ENCODE measurements at places on chromosomes 11 and 22. TPM values are rescaled to one million over a fixed set of nuclear protein-coding genes. Genes with fewer than 3 reads are reported as not detected.

Gene MRGPRE
- not detected for polyA plus RNA-seq

DNA sequence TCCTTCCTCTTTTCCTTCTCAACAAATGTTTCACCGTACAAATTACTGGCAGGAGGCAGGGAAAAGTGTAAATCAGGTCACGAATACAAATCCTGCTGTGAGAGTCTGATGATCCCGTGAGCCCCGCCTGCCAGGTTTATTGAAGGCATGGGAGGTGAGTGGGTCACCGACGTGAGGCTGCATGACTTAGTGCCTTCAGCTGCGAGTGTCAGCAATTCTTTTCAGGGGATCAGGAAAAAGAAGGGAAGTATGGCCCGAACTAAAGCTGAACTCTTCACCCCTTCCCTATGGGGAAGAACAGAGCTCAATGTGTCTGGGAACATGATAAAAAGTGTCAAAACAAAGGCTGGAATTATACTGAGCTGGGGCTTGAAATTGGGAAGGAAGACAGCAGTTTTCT is 166.2 kb downstream of the OPCML start:
- no peaks in the 10 kb centered on the region for H3K27me3 ChIP-seq
- no peaks in the 10 kb centered on the region for H3K4me1 ChIP-seq

- no peak overlapping the region for H3K27ac ChIP-seq
- H3K27me3 ChIP-seq = no peaks in the 10 kb centered on the region
- no peak overlapping the region for H3K4me3 ChIP-seq
- H3K4me1 ChIP-seq = peaks cover 5% of the 10 kb centered on the region
- no peak for DNase-seq
- H3K36me3 ChIP-seq = peaks cover 43% of the 10 kb centered on the region
These were observed 2.1 kb downstream of the FADD start for GRCh38 chr11:70205049-70205725.

DNA sequence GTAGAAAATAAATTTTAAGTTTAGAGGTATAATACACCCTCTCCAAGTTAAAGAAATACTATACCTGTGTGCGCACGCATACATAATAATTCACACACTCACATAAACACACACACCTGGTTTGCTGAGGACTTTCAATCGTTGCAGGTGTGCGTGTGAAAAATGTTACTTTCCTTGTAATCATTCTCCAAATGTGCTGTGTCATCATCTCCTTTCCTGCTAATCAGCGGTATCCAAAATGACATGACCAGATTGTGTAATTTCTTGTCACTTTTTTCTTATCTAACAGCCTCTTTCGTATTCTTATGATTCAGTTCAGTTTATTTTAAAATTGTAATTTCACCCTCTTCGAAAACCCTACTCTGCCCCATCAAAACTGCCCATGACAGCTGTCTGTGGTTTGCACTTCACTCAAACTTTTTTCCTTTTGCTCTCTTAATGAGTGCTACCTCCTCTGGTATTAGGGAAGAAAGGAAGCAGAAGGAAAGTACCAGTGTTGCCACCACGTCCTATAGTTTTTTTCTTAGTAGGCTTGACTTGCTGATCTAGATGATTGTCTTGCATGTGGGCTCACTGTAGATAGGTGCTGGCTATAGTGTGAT is 651.2 kb downstream of the CNTN5 start:
- no peak for DNase-seq
- H3K27ac ChIP-seq = no peak overlapping the region
- no peaks in the 10 kb centered on the region for H3K36me3 ChIP-seq
- no peaks in the 10 kb centered on the region for H3K4me1 ChIP-seq

Gene RAG2
- polyA plus RNA-seq = not detected

Gene GRAMD1B
- polyA plus RNA-seq = 75.6 TPM

DNA sequence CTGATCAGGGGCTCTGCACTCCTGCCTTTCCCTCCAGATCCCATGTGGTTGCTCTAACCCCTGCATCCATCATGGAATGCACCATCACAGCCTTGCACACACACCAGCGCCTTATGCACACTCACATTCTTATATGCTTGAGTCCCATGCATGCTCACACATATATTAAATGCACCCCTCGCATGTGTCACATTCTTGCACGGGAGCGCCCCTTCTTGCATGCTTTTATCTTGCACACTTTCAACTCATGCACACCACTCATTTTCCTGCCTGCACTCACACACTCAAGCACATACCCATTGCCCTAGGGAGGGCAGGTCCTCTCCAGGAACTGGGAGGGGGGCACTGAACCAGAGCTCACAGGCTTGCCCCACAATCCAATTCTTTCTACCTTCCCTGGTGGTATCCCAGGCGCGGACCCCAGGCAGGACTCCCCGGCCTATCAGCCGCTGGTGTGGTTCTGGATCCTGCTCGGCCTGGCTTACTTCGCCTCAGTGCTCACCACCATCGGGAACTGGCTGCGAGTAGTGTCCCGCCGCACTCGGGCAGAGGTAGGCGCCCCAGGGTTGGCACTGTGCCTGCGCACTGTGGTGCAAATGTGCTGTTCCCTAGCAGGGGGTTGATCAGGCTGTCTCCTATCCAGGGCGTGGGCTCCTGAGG is 2.3 kb upstream of the CATSPERZ start:
- DNase-seq = no peak
- peaks cover 4% of the 10 kb centered on the region for H3K4me1 ChIP-seq
- H3K4me3 ChIP-seq = no peak overlapping the region
- no peak overlapping the region for H3K27ac ChIP-seq
- peaks cover 39% of the 10 kb centered on the region for H3K27me3 ChIP-seq

- DNase-seq = no peak
- H3K27ac ChIP-seq = no peak overlapping the region
- no peaks in the 10 kb centered on the region for H3K36me3 ChIP-seq
- H3K4me3 ChIP-seq = no peak overlapping the region
- no peaks in the 10 kb centered on the region for H3K4me1 ChIP-seq
These were observed 43.2 kb downstream of the IGLL5 start for GRCh38 chr22:22930571-22931556.

GRCh38 chr11:128469220-128469619 is 118.1 kb downstream of the ETS1 start:
- H3K4me1 ChIP-seq = peaks cover 43% of the 10 kb centered on the region
- H3K27me3 ChIP-seq = no peaks in the 10 kb centered on the region
- H3K27ac ChIP-seq = no peak overlapping the region
- peaks cover 35% of the 10 kb centered on the region for H3K36me3 ChIP-seq
- no peak overlapping the region for H3K4me3 ChIP-seq

Gene FIBIN
- 15.5 TPM for polyA plus RNA-seq

DNA sequence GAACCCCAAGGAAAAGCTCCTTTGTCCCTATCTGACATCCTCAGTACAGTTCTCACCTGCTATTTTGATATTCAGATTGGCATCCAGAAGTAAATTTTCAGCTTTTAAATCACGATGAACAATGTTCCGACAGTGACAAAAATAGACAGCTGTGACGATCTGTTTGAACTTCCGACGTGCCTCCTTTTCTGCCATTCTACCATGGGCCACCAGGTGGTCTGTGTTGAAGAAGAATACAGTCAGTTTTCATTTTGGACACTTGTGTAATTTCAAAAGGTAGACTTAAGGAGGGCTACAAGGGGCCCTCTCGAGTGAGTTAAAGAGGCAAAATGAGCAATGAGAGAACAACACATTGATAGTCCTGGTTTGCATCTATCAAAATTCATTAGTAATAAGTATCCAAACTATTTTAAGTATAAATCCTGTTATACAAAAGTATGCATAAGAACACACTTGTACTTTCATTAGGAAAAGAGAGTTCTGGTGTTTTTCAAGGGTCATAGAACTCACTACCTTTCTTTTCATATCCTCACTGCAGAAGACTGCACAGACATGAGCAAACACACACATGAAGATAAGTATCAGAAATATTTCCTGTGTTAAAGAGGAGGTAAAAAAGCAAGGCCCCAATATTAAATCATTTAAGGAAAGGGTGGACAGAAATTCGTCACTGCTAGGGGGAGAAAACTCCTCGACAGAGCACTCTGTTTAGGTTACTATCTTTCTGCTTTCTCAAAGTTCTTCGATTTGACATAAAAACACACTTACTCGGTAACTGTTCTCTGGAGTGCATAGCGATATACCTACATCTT is 89.9 kb upstream of the APOA1 start:
- H3K36me3 ChIP-seq = peaks cover 3% of the 10 kb centered on the region
- H3K27me3 ChIP-seq = no peaks in the 10 kb centered on the region
- DNase-seq = no peak
- H3K4me3 ChIP-seq = no peak overlapping the region
- no peak overlapping the region for H3K27ac ChIP-seq

GRCh38 chr22:45198463-45198795 is 34.7 kb downstream of the NUP50 start:
- H3K36me3 ChIP-seq = peaks cover 79% of the 10 kb centered on the region
- H3K27me3 ChIP-seq = no peaks in the 10 kb centered on the region
- DNase-seq = no peak
- H3K4me1 ChIP-seq = no peaks in the 10 kb centered on the region
- no peak overlapping the region for H3K27ac ChIP-seq

GRCh38 chr22:28188178-28188879 is 269.3 kb upstream of the PITPNB start:
- no peak overlapping the region for H3K4me3 ChIP-seq
- H3K27ac ChIP-seq = no peak overlapping the region
- DNase-seq = no peak
- H3K27me3 ChIP-seq = no peaks in the 10 kb centered on the region
- H3K4me1 ChIP-seq = no peaks in the 10 kb centered on the region

- H3K36me3 ChIP-seq = no peaks in the 10 kb centered on the region
- no peak overlapping the region for H3K4me3 ChIP-seq
- no peak overlapping the region for H3K27ac ChIP-seq
- no peaks in the 10 kb centered on the region for H3K27me3 ChIP-seq
- DNase-seq = no peak
These were observed 47.5 kb upstream of the TENM4 start for GRCh38 chr11:79488286-79488685.
